ENCODE measurements at places on chromosomes 7 and 10. TPM values are rescaled to one million over a fixed set of nuclear protein-coding genes. Genes with fewer than 3 reads are reported as not detected.

GRCh38 chr10:14481752-14482151 lies 151.0 kb upstream of the FRMD4A start:
- DNase-seq, result peak; percentile 22
- no peak overlapping the region for H3K4me3 ChIP-seq
- H3K4me1 ChIP-seq, result peaks cover 5% of the 10 kb centered on the region
- no peaks in the 10 kb centered on the region for H3K36me3 ChIP-seq

- DNase-seq, result no peak
- H3K4me1 ChIP-seq, result no peaks in the 10 kb centered on the region
- no peak overlapping the region for H3K27ac ChIP-seq
- H3K36me3 ChIP-seq, result no peaks in the 10 kb centered on the region
Observed at GRCh38 chr10:133150656-133151055, 9.4 kb upstream of the KNDC1 start.

CCL26 gene
- not detected for total RNA-seq

GSDME gene
- total RNA-seq, result 4.5 TPM

DNA sequence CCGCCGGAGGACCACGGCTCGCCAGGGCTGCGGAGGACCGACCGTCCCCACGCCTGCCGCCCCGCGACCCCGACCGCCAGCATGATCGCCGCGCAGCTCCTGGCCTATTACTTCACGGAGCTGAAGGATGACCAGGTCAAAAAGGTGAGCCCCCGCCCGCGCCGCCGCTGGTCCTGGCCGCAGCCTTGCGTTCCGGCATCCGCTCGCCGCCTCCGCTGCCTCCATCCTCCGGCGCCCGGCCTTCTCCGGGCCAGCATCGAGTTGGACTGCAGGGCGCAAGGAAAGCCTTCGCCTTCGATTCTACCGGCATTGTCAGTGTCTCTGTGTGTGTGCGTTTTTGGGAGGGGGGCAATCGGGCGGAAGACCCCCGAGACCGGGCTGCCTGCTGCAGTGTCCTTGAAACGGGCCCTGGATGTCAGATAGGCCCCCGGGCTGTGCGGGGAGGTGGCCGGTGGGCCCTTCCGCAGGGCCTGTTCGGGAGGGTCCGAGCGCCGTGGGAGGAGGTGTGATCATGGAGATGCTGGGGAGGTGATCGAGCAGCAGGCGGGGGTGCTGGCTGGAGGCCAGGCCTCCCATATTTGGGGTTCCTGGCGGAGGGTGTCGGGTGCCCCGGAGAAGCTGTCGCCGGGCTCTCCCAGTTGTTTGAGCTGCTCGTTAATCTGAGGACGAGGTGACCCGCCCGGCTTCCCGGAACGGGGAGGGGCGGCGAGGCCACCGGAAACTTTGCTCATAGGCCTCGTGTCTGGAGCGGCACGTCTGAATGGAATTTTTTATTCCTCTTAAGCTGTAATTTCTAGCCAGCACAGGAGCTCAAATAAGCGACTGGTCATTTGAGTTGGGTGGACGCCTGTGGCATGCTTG lies 40.8 kb downstream of the HK1 start:
- H3K36me3 ChIP-seq, result no peaks in the 10 kb centered on the region
- no peaks in the 10 kb centered on the region for H3K27me3 ChIP-seq
- peak overlapping the region; percentile 72 for H3K4me3 ChIP-seq
- H3K27ac ChIP-seq, result peak overlapping the region; percentile 96

MKI67 gene
- 27.7 TPM for total RNA-seq

ZNF487 gene
- total RNA-seq, result 4.8 TPM

- no peaks in the 10 kb centered on the region for H3K36me3 ChIP-seq
- no peak for DNase-seq
- H3K27ac ChIP-seq, result no peak overlapping the region
- H3K4me3 ChIP-seq, result no peak overlapping the region
- no peaks in the 10 kb centered on the region for H3K4me1 ChIP-seq
Observed at GRCh38 chr10:23381298-23382040, 36.9 kb upstream of the C10orf67 start.

PIK3CG gene
- 10.4 TPM for total RNA-seq

SLC26A4 gene
- 4.2 TPM for total RNA-seq

- no peaks in the 10 kb centered on the region for H3K27me3 ChIP-seq
- peaks cover 37% of the 10 kb centered on the region for H3K4me1 ChIP-seq
- no peak overlapping the region for H3K27ac ChIP-seq
- no peaks in the 10 kb centered on the region for H3K36me3 ChIP-seq
Observed at GRCh38 chr10:76035206-76036110, 604.0 kb downstream of the LRMDA start.
